ENCODE measurements at places on chromosomes 4 and X. TPM values are rescaled to one million over a fixed set of nuclear protein-coding genes. Genes with fewer than 3 reads are reported as not detected.

The IL3RA gene
- not detected for total RNA-seq

The VGLL1 gene
- not detected for total RNA-seq

The TMPRSS11E gene
- not detected for total RNA-seq

The KLKB1 gene
- not detected for total RNA-seq

The RASGEF1B gene
- not detected for total RNA-seq

The PDZD4 gene
- 5.1 TPM for total RNA-seq

The MAGEB17 gene
- total RNA-seq, result not detected

The JCHAIN gene
- 0.35 TPM for total RNA-seq

The ETDC gene
- total RNA-seq, result not detected

The SLC30A9 gene
- total RNA-seq, result 35.2 TPM

The MORC4 gene
- total RNA-seq, result 27.5 TPM

The SLC16A2 gene
- total RNA-seq, result 44.8 TPM

The NKRF gene
- total RNA-seq, result 5.0 TPM

The NEXMIF gene
- total RNA-seq, result under 0.01 TPM

The TRPC3 gene
- total RNA-seq, result not detected

The RTL9 gene
- 0.51 TPM for total RNA-seq

The GABRE gene
- 20.4 TPM for total RNA-seq

The EDA2R gene
- 2.0 TPM for total RNA-seq

The SLC25A31 gene
- total RNA-seq, result not detected

The XG gene
- total RNA-seq, result under 0.01 TPM

The MTNR1A gene
- total RNA-seq, result not detected

The CSAG3 gene
- not detected for total RNA-seq

The MTHFD2L gene
- total RNA-seq, result 5.3 TPM

The GUCY1A1 gene
- 0.12 TPM for total RNA-seq

The FAM9C gene
- total RNA-seq, result not detected

The CNGA1 gene
- total RNA-seq, result not detected

The FAM184B gene
- 0.12 TPM for total RNA-seq

The TASL gene
- total RNA-seq, result not detected
